ENCODE measurements at places on chromosomes 1 and 21. TPM values are rescaled to one million over a fixed set of nuclear protein-coding genes. Genes with fewer than 3 reads are reported as not detected.

CD53 gene
- total RNA-seq = not detected

PAQR6 gene
- total RNA-seq = 30.1 TPM

BSND gene
- total RNA-seq = 0.09 TPM

DNA sequence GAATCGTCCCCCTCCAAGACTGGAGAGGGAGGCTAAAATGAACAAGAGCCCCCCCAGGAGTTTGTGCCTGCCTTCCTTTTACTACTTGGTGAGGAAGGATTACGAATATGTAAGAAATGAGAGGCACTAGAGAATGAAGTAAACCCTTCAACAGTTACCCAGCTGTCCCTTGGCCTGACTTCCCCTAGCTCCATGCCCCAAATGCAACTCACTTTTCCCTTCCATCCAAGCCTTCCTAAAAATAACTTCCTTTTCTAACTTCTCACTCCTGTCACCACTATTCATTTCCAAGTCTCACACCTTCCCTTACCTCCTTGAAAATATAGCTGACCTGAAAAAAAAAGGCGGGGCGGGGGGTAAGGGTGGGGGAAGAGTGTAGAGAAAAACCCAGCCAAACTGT lies 96.6 kb upstream of the HNRNPU start:
- no peak overlapping the region for H3K27ac ChIP-seq
- DNase-seq = no peak
- no peaks in the 10 kb centered on the region for H3K27me3 ChIP-seq
- H3K4me1 ChIP-seq = peaks cover 26% of the 10 kb centered on the region
- no peak overlapping the region for H3K4me3 ChIP-seq
- no peaks in the 10 kb centered on the region for H3K36me3 ChIP-seq

DNA sequence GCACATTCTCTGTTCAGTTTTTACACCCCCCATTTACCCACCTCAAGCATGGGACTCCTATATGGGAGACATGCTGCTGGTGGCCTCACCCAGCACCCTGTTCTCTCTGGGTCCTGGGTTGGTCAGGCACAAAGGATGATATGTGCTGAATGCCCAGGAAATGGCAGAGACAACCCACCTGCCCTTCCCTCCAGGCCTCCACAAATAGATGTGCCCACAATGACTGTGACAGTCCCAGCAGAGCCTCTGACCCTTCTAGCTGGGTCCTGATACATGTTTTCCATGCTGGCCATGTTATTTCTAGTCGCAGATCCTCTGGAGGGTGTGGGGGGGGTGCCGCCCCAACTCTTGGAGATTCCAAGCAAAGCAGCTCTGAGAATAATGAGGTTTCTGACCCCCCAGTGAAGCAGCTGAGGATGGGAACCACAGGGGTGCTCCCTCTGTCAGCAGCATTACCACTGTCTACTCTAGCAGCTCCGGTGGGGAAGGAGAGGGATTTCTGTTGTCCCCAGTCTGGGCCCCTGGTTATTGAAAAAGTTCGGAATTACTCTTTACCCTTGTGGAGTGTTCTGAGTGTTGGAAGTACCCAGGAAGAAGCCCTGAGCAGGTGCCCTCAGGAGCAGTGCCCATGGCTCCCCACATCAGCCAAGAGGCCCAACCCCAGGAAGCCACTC lies 1.2 kb upstream of the CCDC28B start:
- no peak for DNase-seq
- peaks cover 7% of the 10 kb centered on the region for H3K36me3 ChIP-seq
- H3K27me3 ChIP-seq = no peaks in the 10 kb centered on the region
- no peak overlapping the region for H3K4me3 ChIP-seq

DNA sequence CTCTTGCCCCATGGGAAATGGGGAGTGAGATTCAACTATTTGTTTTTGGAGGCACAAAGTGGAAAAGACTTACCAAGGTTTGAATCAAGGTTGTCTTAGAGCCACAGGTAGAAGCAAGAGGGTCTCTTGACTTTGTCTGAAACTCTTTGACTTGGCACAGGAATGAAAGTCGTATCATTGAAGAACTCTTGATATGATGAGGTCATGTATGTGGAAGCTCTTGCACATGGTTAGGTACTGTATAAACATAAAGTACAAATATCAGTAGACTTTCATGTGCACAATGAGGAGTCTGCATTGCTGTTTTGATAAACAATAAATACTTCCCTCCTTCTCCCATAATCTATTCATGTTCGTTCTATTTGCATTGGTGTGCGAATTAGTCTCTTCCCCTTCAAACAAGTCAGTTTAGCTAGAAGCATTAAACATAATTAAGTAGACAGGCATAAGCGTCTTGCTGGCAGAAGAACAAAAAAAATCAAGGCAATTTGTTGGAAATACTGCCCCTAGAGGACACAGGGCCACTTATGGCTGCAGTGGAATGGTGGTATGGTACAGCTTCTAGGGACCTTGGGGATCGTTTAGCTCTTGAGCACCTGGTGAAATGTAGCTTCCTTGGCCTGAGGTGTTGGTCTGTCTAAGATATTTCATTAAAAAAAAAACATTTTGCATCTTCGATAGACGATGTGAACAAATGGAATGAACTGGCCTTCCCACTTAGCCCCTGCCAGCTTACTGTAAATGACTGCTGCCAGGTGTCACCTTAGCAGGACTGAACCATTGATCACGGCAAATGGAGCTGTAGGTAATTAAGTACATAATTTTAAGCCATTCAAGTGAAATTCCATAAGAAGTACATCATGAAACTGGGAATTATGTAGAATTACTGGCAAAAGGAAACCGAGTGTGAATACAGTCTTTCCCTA lies 218.0 kb upstream of the GALNT2 start:
- no peak overlapping the region for H3K27ac ChIP-seq
- no peaks in the 10 kb centered on the region for H3K36me3 ChIP-seq
- peaks cover 10% of the 10 kb centered on the region for H3K27me3 ChIP-seq
- DNase-seq = no peak
- H3K4me3 ChIP-seq = no peak overlapping the region
- H3K4me1 ChIP-seq = peaks cover 6% of the 10 kb centered on the region

- H3K27me3 ChIP-seq = no peaks in the 10 kb centered on the region
- DNase-seq = no peak
- peaks cover 23% of the 10 kb centered on the region for H3K36me3 ChIP-seq
- H3K4me1 ChIP-seq = peaks cover 48% of the 10 kb centered on the region
- H3K27ac ChIP-seq = peak overlapping the region; percentile 94
- peak overlapping the region; percentile 93 for H3K4me3 ChIP-seq
Observed at GRCh38 chr1:54885807-54886723, 930 bp downstream of the DHCR24 start.

Measured in mesothelial cell of epicardium (in vitro differentiated cells).